ENCODE measurements at places on chromosomes 6 and 20.

DNA sequence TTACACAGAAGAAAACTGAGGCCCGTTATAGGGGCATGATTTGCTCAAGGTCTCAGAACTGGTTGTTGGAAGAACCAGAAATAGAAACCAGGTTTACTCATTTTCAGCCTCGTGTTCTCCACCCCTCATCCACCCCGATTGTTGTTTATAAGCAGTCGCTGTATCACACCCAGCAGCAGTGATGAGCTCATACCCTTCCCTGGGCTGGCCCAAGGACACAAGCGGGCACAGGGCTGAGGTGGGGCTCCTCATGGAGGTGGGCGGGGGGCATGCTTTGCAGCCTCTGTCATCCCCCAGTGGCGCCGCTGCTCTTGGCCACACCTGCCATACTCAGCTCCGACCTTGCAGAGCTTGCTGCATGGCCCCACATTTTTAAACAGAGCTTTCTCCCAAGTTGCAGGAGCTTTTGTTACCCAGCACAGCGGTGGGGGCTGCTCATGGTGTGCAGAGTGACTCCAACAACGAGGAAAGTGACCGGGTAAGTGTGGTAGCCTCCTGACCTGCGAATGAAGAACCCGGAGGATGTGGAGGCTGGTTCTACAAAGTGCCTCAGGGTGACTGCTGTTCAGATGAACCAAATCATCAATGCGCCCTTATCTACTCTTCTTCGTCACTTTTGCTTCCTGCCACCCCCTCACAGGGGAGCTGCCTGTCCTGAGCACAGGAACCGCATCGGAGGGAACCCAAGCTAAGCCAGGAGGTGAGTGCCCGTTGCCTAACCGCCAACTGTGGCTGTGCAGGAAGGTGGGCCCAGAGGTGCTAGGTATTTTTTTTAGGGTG lies 43.6 kb upstream of the NKX2-2 start:
- DNase-seq = peak; percentile 49

GRCh38 chr6:44183783-44184182 lies 25.2 kb downstream of the CAPN11 start:
- DNase-seq = no peak

DNA sequence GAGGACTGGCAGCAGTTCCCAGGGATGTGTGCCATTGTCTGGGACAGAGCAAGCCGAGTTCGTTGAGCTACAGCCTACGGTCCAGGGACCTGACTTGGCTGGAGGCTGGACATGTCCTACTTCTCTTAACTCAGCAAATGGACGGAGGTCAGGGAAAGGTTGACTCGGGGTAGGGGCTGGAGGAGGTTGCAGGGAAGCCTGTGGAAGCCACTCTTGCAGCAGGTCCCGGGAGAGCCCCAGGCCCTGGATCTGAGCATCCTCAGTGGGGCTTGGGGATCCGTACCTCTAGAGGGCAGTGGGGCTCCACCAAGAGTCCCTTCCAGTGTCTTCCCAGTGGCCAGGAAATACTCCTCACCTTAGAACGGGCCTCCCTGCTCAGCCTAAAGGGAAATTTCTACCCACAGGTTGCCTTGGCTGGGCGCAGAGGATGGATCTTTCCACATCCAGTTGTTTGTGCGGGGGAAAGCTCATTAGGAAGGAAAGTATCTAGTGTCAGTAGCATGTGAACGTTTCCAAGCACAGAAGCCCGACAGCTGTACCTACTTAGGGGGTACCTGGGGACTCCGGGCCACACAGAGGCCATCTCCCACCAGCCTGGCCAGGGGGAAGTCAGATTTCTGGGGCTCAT lies 170.2 kb downstream of the NFATC2 start:
- peak; percentile 66 for DNase-seq

DNA sequence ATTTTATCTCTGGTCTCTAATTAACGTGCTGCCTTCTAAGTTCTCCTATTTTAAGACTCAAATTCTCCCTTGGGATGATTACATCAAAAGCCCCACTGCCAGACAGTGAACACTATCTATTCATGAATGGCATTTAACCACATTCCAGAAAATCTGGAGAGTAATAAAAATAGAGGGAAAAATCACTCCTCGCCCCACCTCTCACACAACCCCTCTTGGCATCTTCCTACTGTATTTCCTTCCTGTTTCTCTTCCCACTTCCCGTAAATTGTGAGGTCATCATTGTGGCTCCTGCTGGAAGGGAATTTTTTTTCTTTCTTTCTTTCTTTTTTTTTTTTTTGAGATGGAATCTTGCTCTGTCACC lies 31.5 kb downstream of the RAB44 start:
- no peak for DNase-seq

DNA sequence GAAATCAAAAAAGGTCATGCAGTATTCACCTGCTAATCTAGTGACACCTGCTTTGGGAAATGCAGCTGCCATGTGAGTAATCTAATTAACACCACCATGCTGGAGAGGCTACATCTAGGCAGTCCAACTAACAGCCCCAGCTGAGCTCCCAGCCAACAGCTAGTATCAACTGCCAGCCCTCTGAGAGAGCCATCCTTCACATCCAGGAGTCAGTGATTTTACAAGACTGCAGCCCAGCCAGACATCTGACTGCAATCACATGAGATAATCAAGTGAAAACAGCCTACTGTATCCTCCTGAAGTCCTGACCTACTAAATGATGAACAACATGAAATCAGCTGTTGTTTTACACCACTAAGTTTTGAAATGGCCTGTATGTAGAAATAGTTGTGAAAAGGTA lies 298.4 kb downstream of the TRDN start:
- DNase-seq = no peak

- no peak for DNase-seq
These were observed 914.9 kb downstream of the EPHA7 start for GRCh38 chr6:92504509-92504908.

DNA sequence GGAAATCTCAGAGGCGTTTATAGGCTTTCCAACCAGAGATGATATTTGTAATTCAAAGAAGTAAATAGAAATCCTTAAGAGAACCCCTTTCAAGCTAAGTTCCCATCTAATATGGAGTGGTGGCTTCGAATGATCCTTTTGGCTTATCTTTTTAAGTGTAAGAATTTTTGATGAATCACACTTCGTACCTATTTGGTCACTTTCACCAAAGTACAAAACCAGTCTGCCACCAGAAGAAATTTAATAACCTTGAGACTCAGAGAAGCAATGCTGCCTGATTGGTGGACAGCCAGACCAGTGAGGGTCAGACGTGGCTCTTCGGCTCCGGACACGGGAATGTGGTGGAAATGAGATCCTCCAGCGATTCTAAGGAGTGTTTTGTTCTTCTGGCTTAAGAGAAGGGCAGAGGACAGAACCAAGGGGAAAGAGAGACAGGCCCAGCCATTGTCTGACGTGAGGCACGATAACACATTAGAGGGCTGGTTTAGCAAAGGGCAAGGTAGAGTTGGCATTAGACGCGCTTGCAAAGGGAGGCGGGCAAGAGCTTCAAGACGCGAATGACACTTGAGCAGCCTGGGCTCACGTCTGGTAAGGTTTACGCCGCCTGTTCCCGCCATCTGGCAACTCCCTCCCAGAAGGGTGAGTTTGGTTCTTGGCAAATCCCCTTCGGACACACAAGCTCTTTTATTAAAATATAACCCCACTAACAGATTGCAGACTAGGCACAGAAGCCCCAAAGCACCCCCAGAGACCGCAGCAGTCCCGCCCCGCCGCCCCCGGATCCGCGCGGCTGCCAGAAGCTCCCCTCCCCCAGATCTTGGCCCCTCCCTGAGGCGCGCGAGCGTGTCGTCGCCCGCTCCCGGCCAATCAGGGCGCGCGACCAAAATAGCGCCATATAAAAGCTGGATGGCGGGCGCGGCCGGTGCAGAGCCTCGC lies 50.0 kb upstream of the EZR start:
- peak; percentile 98 for DNase-seq

DNA sequence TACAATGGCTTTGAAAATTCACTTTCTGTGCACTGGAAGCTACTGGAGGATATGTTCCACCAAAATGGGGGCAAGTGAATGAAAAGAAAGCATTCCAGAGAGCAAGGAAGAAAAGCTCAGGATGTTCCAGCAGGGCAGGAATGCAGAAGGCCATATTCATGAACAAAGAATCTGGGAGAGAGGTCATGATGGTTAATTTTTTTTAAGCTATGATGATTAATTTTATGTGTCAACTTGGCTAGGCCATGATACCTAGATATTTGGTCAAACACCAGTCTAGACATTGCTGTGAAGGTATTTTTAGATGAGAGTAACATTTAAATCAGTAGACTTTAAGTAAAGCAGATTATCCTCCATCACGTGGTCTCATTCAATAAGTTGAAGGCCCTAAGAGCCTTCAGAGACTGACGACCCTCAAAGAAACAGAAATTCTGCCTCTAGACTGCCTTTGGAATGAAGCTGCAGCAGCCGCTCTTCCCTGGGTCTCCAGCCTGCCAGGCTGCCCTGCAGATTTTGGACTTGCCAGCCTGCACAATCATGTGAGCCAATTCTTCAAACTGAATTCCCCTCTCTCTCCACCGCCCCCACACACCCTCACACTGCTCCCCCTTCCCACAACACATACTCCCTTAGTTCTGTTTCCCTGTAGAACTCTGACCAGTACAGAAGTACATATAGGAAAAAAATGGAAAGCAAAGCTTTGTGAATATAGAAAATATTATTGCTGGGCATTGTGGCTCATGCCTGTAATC lies 20.1 kb upstream of the GCM1 start:
- no peak for DNase-seq

DNA sequence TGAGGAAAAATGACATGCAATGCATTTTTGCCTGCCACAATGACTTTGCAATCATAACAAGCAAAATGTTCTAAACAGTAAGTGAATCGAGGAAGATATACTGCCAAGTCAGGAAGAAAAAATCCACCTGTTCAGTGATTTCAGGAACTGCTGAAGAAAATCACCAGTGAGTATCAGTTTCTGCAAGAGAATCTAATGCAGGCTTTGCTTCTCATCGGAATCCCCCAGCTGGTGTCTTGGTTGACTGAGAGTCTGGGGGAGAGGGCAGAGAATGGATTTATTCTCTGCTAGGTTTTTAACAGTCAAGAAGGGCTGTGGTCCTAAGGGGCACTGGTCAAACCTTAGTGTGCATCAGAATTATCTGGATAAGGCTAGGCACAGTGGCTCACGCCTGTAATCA lies 363.4 kb downstream of the CDH26 start:
- no peak for DNase-seq

DNA sequence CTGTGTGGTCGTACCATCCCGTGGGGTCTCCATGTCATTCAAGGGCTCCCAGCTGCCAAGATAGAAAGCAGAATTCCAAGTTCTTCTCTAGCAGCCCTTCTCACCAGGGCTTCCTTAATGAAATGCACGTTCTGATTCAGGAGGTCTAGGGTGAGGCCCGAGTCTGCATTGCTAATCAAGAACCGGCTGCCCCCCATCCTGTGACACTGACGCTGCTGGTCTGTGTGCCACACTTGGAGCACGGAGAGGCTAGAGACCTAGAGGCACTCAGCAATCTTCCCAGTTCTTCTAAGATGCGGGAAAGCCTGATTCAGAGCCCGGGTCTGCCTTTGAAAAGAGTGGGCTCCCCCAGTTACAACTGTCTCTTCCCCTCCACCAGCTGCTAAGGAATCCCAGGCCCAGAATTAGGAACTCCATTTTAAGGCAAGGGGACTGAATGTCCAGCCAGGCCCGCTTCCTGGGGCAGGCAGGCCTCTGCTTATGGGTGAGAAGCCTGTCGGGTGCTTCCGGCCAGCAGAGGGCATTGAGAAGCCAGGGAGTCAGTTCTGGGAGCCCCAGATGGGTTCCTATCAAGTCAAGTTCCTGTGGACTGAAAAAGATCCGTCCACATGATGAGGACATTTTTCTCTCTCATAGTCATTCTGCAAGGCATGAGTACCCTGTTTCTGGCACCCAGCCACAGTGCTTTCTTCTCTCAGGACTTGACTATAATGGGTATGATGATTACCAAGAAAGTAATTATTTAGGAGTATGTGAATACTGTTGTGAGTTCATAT lies 69.8 kb upstream of the RIN2 start:
- no peak for DNase-seq

DNA sequence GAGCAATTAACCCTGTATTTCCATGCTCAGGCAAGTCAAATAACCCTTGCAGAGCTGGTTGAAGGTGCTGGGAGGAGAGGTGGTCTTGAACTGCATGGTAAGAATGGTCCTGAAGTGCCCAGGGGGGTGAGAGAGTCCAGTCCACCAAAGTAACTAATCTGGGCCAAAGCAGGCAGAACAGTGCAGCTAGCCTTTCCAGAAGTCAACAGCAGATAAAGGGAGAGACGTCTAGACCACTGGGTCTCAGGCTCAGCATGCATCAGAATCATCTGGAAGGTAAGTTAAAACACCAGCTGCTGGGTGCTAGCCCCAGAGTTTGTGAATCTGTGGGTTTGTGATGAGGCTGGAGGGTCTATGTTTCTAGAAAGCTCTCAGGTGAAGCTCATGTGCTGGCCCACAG lies 232.3 kb upstream of the ECI2 start:
- DNase-seq = no peak

- no peak for DNase-seq
These were observed 51.6 kb downstream of the CYP24A1 start for GRCh38 chr20:54122189-54122588.

- DNase-seq = peak; percentile 9
These were observed 95.5 kb downstream of the PRND start for GRCh38 chr20:4817230-4817671.

GRCh38 chr20:54382419-54382818 lies 93.0 kb upstream of the DOK5 start:
- no peak for DNase-seq

DNA sequence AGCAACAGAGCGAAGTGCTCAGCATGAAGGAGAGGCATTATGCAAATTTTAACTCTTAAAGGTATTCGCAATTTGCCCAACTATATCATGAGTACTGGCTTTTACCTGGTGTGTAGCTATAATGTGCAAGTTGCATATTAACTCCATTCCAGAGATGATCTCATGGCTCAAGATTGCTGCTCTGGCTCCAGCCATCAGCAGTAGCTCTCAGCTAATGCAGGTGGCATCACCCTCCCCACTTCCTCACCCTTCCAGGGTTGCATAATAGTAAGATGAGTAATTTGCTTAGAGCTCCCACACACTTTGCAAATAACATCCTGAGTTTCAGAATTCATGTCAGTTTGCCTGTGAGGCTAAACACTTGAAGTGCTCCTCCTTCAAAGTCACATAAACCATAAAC lies 15.9 kb upstream of the PCSK2 start:
- no peak for DNase-seq

DNA sequence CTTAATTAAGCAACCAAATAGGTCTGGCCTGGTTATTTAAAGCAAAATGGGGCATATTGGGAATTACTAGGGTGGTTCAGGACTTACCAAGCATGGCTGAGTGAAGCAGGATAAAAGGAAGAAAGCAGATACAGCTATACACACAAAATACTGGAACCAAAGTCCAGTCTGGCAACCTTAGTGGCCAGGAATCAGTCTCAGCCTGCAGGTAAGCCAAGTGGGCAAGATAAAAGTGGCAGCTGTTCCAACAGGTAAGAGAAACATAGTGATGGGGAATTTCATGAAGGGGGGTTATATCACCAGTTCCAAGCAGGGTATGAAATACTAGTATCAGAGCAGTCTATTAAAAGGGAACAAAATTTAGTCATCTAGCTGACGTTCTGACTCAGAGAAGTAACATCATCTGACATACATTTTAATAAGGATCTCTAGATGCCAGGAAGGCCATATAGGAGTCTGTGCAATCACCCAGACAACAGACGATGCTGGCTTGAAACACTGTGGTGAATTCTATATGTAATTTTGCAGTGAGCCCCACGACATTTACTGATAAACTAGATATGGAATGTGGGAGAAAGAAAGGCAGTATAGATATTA lies 292.1 kb upstream of the HSF2 start:
- no peak for DNase-seq

- DNase-seq = no peak
These were observed 107.4 kb downstream of the RPP40 start for GRCh38 chr6:4896401-4896800.

GRCh38 chr6:129069006-129069405 lies 186.1 kb downstream of the LAMA2 start:
- DNase-seq = no peak

Measured in CD4-positive, alpha-beta T cell treated with Interleukin-4 for 1 hour (primary cell).